RCC 7860 (cell line): ENCODE measurements at places on chromosomes 3 and 15.
A peak's percentile ranks its signal among the peaks of the same experiment; 100 is the strongest.

DNA sequence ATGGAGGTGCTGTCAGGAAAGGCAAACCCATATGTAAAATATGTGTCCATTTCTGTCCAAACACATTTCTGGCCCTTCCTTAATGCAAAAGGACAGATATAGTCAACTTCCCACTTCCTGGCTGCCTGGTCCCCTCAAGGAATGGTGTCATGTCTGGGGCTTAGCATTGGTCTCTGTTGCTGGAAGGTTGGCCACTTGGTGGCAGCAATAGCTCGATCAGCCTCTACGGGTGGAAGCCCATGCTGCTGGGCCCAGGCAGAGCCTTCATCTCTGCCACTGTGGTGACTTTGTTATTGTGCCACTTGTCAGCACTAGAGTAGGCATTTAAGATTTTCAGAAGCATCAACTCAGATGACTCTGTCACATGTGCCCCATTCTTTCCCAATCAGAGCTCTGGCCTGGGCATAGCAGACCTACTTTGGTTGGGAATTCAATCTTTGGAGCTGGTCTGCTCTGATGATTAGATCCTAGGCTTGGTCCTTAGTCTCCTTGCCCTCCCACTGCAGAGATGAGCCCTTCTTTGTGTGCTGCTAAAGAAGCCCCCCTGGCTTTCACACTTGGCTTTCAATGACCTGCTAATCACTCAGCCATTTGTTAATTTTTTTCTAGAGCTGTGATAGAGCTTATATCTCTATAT, 51.0 kb upstream of the SPSB4 start:
- DNase-seq = peak; percentile 21

- DNase-seq = no peak
Observed at GRCh38 chr3:135083179-135083578, 288.1 kb downstream of the EPHB1 start.

- DNase-seq = no peak
Observed at GRCh38 chr15:56532721-56533460, 68.0 kb upstream of the MNS1 start.

GRCh38 chr3:46228260-46229242, 13.7 kb upstream of the CCR3 start:
- no peak for DNase-seq

GRCh38 chr3:133016838-133017309, 21.3 kb upstream of the TMEM108 start:
- DNase-seq = no peak

DNA sequence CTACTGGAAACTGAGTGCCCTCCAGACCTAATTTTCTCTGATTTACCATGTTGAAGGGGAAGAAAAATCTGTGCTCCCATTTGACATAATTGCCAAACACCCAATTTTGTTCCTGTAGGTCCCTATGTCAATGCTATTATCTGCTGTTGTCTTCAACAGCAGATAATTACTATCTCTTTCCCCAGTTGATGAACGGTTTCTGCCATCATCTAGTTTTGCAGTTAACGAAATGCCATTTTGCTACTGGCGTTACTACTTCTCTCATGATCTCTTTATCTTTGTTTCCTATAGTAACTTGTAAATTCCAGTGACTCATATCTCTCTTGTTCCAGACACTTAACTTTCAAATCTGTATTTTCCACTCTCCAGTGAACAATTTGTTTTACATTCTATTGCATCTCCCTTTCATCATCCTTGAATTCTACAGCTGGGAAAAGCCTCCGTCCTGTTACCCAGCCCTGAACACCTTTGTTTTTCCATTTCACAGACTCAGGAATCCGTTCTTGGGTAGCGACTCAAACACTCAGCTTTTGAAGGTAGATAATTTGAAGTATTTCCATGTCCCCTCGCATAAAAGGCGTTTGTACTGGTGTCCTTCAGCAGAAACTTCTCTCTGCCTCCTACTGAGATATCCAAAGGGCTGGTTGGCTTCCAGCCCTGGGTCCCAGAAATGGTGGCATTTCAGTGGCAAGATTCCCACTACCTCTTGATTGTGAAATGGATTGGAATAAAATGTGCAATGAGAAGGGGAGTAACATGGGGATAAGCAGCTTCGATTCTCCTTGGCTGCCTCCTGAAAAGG, 111.7 kb downstream of the FOXB1 start:
- DNase-seq = no peak

DNA sequence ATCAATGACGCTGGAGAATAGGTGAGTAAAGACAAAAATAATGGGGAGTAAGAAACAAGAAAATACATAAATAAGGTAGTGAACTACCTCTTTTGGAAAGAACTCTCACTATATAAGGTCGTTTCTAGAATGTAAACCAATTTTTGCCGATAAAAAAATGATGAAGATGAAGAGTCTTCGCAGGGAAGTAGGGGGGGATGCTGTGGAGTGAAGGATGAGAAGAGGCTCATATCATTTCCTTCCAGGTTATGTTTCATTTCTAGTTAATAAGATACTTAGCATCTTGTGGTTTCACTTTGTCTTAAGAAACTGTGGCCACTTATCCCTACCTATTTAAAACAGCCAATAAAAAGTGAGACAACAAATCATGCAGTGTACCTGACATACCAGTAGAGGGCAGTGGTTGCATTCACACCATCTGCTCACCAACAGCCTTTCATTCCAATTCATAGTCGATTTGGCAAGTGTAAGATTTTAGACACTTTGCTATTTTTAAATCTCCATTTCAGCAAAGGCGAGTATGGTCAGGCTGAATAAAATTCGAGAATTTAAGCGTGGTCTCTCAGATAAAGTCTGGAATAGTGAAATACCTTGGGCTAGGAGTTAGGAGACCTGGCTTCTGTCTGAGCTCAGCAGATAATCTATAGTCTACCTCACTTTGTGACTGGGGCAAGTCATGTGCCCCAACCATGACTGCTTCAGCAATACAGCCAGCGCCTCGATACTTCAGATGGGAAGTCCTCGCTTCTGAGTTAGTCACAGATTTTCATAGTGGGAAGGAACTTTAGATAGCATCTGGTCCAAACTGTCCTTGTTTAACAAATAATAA, 28.9 kb upstream of the ICE2 start:
- peak; percentile 64 for DNase-seq
